ENCODE measurements at places on chromosomes 1 and 21.

- no peaks in the 10 kb centered on the region for H3K36me3 ChIP-seq
- no peak for DNase-seq
- no peak overlapping the region for H3K27ac ChIP-seq
- H3K4me3 ChIP-seq: no peak overlapping the region
Measured at GRCh38 chr1:184289825-184290550, 96.8 kb upstream of the C1orf21 start.

DNA sequence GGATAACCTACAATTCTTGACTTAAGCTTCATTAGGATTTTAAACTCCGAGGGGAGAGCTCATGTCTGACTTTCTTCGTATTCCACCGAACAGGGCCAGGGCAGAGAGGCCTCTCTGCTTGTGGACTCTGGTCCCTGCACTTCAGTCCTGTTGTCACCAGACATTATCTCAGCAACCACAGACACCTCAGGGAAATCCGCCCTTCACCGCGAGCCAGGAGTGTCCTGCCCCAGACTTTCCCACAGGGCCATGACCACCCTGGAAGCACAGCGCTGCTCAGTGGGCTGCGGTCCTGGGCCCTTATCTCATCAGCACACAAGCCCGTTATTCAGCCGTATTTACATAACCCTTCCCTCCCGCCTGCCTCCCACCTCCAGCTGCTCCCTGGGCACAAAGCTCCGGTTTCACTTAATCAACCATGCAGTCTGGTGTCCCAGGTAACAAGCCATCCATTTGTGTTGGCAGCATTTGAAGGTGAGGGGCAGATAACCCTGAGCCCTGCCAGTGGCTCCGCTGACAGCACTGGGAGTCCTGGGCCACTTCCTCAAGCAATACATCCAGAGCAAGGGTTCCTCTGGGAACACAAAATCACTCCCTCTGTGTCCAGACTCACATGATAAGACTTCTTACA, 122.8 kb upstream of the RAB4A start:
- H3K4me1 ChIP-seq: no peaks in the 10 kb centered on the region
- H3K36me3 ChIP-seq: no peaks in the 10 kb centered on the region
- no peak overlapping the region for H3K27ac ChIP-seq
- no peak overlapping the region for H3K4me3 ChIP-seq

DNA sequence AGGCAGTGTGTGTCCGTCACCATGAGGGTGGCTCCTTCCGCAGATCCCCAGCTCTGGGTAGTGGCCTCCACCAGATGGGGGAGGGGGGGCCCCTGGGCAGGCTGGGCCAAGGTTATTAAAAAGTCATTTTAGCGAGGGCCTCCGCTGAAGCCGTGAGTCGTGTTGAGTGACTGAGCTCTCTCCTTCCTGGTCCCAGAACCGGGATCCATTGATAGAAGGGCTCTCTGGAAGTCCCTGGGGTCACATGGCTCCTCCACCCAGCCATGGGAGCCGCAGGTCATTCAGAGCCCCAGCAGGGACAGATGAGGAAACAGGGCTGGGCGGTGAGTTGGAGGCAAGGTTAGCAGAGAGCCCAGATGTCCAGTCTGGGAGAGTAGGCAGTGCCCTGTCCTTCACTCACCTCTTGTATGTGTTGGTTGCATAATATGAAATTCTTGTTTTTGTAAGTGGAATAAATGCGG, 12.9 kb downstream of the MIIP start:
- no peak for DNase-seq
- no peaks in the 10 kb centered on the region for H3K4me1 ChIP-seq
- H3K4me3 ChIP-seq: no peak overlapping the region
- no peaks in the 10 kb centered on the region for H3K36me3 ChIP-seq
- no peaks in the 10 kb centered on the region for H3K27me3 ChIP-seq
- no peak overlapping the region for H3K27ac ChIP-seq

DNA sequence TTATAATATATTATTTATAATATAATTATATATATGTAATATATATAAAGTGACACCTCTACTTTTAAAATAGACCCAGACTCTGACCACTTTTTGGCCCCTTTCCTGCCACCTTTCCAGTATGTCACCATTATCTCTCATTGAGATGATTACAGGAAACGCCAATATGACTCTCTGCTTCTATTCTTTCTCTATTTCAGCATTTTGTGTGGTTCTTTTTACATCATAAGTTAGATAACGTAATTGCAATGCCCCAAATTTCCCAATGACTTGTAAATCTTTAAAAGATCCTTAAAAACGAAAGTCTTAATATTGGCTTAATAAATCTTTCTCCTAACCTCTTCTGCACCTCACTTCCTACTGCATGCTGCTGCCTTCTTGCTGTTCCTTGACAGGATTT, 8.1 kb upstream of the GBP5 start:
- H3K27ac ChIP-seq: no peak overlapping the region
- H3K27me3 ChIP-seq: no peaks in the 10 kb centered on the region
- H3K36me3 ChIP-seq: no peaks in the 10 kb centered on the region
- no peak for DNase-seq
- no peak overlapping the region for H3K4me3 ChIP-seq

GRCh38 chr1:225427235-225428067, at the start of gene LBR:
Gene LBR, minus strand, starts transcription at chr1:225428038. Its CDS starts 3,963 bp downstream, at chr1:225424075.
- H3K4me1 ChIP-seq: no peaks in the 10 kb centered on the region
- no peaks in the 10 kb centered on the region for H3K36me3 ChIP-seq
- H3K27ac ChIP-seq: peak within 1 kb of the TSS; percentile 97
- H3K27me3 ChIP-seq: no peaks in the 10 kb centered on the region

Data from uterus (tissue), 4 donors.